Adrenal gland (tissue), 19 donors: ENCODE measurements at places on chromosomes 11 and 22.

DNA sequence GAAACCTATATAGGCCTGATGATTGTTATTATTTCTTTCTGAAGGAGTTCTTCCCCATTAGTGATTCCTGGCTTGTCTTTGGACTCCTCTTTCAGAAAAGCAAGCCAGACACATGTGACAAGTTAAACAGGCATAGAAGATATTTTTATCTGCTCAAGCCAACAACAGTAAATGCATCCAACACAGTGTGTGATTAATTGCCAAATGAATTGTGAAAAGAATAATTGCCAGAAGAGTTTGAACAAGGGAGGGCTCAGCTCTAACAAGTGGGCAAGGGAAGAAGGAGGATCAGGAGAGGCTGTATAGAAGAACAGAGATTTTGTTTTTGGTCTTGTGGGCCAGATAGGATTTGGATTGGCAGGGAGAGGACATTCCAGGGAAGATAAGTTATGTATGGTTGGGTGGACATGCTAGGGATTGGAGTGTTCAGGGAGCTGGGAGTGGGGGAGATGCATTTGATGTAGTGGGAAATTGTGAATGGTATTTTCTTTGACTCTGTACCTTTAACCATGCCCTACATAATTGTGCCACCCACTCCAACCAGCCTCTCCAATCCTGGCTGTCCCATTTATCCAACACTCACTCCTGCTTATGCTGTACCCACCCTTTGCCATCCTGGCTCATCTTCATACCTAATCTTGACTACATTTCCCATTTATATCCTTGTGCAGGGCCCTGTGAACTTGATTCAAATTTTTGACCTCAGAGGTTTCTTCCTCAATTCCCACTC is 172.8 kb downstream of the RRAS2 start:
- no peak for DNase-seq

DNA sequence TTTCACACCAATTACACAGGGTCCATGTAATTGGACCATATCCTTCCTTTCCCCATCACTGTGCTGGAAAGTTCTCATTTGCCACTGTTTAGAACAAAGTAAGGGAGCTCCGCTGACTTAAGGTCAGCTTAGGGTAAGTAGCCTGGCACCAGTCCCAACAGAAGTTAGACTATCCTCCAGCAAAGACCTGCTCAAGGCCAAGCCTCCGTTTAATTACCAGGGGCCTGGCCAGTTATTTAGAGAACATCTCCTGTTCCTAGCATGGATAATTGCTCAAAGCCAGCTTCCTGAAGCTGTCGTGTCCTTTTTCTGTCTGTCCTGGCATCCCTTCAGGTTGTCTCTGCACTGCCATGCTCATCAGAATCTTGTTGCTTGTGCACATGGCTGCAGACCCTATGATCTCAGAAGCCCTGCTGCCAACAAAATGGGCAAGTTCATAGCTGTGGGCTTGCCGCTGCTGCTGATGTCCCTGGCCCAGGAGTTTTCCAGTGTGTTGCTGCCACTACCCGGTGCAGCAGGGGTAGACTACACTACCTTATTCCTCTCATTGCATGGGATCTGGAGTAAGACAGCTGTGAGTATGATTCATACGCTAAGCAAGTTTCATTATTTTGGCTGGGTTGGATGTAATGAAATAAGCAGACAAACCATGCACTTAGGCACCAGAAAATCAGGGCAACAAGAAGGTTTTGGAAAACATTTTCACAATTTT is 8.1 kb downstream of the OR8A1 start:
- no peak for DNase-seq

- DNase-seq: no peak
These were observed 45.2 kb downstream of the PPFIA1 start for GRCh38 chr11:70315716-70316115.

DNA sequence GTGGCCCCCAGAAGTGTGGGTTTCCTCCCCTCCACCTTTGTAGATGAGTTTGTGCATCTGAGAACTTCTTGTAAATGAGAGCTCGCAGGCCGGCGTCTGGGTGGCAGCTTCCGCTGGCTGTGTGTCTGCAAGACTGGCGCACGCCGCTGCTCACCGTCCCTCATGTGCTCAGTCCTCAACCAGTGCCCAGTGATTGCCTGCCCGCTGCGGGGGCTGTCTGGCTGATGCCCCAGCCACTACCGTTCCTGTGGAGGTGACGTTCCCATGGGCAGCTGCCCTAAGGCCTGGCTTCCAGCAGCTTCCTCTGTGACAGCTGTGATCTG is 8.8 kb downstream of the TBX1 start:
- DNase-seq: no peak

DNA sequence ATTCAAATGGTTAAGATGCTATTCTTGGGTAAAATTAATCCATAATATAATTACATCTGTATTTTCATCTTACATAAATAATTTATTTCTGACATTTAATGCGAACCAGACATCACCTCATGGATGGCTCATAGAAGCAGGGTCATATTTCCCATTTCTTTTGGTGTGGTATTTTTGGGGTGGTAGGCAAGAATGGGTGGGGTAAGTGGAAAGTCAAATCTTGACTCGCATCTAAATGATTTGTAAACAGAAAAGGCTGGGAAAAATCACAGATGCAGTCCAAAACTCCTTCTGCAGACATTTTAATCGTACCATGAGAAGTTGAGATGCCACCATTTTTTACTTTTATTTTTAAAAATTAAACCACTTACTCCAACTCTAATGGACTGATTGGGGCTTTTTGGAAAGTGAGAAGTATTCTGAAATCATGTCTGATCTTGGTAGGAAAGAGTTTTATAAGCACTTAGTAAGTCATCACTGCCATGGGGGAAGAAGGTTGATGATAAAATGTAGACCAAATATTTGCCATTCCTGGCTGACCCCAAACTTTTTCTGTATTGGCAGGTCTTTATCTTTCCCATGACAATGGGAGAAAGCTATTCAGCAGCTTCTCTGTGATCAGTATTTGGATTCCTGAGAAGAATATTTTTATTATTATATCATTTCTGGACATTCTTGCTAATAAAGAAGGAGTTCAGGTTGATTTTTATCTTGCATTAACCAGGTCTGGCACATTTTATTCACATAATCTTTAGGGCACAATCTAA is 47.2 kb upstream of the BLID start:
- DNase-seq: no peak
